CD4-positive, alpha-beta T cell treated with Interleukin-12 subunit alpha and Interleukin-12 subunit beta, for 1 hour (primary cell): ENCODE measurements at places on chromosomes 3 and 15.

GRCh38 chr3:174854987-174855386 lies 4.1 kb upstream of the NAALADL2 start:
- DNase-seq, result no peak

DNA sequence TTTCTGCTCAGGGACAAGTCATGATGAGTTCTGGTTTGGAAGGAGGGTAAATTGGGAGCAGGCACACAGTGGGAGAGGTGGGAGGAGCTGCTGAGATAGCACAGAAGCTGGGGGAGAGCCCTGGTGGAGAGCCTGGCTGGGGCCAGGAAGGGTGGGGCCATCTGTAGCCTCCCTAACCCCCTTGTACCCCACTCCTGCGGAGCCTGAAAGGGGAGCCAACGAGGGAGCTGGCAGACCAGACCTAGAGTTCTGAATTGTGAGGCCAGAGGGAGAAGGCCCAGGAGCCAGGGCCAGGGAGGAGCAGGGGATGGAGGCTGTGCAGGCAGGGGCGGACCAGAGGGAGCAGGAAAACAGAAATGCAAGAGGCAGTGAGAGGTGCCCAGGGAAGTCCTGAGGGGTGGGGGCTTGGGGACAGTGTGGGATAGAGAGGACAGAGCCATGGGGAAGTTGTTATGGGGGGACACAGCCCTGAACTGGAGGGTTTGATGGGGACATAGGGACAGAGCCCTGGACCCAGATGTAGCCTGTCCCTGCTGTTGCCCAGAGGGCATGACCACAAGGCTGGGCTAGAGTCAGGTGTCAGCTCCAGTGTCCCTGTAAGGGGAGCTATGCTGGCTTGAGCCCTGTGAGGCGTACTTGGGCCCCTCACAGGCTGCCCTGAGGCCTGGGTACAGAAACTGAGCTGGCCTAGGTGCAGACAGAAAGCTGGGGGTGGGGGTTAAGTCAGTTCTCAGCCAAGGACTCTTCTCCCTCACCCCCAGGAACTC lies 1.2 kb downstream of the TMIE start:
- DNase-seq, result no peak

DNA sequence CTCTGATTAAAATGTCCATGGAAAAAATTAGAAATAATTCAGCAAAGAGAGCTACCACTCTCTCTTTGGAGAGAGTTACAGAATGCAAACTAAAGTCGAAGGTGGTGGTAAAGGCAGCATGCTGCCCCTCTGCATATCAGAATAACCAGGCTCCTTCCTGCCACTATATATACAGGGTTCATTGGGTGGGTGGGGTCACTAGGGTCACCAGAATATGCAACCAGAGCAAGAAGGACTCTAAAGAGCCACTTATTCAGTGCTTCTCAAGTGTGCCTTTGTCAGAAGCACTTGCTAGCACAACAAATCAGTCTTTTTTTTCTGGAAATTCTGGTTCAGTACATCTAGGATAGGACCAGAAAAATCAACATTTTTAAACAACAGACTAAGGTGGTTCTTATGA lies 70.0 kb downstream of the MTHFS start:
- DNase-seq, result no peak

- no peak for DNase-seq
Measured at GRCh38 chr3:115975353-115975752, 352.0 kb downstream of the GAP43 start.

DNA sequence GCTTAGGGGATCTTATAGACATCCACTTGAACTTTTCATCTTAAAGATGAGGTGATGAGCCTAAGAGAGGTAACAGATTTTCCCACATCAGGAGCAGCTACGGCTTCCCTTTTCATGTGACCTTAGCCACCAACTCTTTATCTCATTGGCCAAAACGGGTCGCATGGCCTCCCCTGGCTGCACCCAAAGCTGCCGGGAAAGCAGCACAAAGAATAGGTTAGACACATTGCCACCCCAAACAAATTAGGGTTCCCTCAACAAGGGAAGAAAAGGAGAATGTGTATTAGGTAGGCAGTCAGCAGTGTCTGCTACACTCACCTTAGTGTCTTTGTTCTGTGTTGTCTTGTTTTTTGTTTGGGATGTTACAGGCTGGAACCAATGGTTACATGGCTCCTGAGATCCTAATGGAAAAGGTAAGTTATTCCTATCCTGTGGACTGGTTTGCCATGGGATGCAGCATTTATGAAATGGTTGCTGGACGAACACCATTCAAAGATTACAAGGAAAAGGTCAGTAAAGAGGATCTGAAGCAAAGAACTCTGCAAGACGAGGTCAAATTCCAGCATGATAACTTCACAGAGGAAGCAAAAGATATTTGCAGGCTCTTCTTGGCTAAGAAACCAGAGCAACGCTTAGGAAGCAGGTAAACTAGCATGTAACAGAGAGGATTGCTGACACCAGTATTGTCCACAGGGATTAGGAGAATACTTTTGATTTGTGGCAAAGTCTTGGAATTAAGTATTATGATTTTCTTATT lies 44.2 kb downstream of the GRK7 start:
- no peak for DNase-seq

DNA sequence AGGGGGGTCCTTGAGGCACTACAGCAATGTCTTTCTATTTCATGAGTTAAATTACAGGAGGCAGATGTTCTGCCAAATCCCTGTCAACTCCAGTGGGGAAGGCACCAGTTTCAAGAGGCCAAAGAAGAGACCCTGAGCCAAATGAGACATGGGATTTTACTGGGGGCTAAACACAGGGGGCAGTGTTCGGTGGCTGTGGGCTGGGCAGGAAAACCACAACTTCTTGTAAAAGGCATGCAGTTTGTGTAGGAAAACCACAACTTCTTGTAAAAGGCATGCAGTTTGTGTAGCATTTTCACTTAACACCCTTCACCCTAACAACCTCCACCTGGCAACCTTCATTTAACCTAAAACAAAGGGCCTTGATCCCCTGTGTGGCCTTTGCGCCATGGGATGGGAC lies 61.0 kb downstream of the POLR2M start:
- no peak for DNase-seq

- no peak for DNase-seq
Measured at GRCh38 chr3:14758297-14758696, 60.5 kb upstream of the FGD5 start.

- peak; percentile 7 for DNase-seq
Measured at GRCh38 chr3:192802957-192803899, 75.9 kb upstream of the FGF12 start.

GRCh38 chr3:194632809-194633348 lies 340 bp downstream of the TMEM44 start:
- no peak for DNase-seq

DNA sequence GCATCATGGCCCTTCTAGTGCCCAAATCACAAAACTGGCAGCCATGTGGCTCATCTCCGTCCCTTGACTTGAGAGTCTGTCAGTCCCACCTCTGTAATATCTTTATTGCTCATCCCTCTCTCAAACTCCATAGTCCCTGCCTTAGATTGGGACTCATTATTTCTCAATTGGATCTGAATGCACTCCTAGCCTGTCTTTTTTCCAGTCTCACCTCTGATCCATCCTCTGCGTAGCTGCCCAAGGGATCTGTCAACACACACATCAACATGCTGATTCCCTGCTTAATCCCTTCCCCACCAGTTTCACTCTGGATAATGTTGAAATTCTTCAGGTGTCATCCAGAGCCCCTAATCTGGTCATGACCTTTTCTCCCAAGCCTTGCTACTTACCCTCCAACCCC lies 39.3 kb downstream of the NMNAT3 start:
- DNase-seq, result no peak

DNA sequence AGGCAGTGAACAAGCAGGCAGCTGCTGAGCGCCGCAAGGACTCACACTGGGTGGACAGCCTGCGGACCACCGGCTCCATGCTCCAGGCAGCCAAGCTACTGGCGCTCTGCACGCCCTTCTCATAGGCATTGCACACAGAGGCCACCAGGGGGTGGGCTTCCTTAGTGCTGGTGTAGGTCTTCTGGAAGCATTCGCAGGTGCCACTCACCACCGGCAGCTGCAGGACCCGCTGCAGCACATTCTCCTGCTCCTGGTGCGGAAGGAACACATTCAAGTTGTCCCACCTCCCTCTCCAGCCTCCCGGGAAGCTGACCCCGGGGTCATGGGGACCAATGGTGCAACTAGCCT lies 6.0 kb downstream of the PLIN1 start:
- DNase-seq, result peak; percentile 3

DNA sequence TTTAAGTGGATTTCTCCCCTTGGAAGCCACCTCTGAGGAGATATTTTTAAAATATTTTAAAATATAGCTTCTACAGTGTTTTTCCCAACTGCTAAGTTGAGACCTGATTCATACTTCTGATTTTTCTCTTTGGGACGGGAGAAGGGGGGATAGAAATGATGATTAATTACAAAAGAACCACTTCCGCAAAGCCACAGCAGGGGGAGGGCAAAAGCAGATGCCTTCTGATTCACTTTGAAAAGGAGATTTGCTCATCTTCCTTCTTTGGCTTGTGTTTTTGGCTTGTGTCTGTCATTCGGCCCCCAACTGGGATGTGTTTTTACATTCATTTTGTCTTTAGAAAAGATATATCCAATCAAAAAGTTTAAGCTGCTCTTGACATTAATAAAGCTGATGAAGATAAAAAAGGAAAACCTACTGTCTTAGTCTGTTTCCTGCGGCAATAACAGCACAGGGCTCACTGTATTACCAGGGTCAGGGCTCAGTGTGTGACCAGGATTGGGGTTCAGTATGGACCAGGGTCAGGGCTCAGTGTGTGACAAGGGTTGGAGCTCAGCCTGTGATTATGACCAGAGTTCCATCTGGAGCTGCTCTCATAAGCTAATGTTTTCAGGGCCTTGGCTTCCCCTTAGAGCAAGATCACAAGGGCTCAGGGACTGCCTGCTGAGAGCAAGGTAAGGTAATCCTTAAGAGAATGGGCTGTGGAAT lies 223.2 kb downstream of the MTHFS start:
- DNase-seq, result no peak

GRCh38 chr3:141929341-141929995 lies 53.0 kb downstream of the ATP1B3 start:
- no peak for DNase-seq

DNA sequence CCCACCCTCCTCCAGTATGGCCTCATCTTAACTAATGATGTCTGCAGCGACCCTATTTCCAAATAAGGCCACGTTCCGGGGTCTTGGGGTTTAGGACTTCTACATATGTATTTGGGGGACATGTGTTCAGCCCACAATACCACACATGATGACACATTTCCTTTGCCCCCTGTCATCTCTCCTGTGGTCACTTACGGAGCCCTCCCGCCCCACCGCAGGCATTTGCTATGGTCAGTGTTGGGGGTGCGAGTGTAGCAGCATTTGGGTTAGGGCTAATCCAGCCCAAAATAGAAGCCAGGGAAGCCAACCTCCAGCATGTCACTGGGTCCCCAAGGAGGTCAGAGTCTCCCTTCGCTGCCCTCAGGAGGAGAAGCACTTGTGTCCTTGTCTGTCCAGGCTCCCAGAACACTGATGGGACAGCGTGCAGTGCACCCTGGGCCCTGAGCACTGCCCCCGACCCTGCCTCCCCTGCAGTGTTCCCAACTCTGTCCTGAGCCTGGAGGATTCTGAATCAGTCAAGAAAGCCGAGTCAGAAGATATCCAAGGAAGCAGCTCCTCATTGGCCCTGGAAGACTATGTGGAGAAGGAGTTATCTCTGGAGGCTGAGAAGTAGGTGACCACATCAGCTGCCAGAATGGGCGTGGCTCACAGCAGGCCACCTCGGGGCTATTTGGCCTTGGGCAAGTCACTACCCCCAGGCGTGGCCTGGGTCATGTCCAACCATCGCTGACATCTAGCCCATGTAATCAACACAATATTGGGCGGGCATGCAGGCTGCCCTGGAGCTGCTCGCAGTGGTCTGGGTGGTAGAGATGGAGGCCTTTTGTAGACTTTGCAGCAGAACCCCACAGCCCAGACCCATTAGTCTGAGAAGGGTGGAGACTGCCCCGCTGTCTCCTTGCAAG lies 46.9 kb upstream of the FGD5 start:
- DNase-seq, result no peak

- peak; percentile 35 for DNase-seq
Measured at GRCh38 chr3:73056014-73056844, 5.2 kb upstream of the EBLN2 start.

GRCh38 chr3:71025010-71025409 lies 558.5 kb downstream of the FOXP1 start:
- no peak for DNase-seq

GRCh38 chr3:180457225-180457624 lies 144.7 kb upstream of the TTC14 start:
- DNase-seq, result no peak

- DNase-seq, result no peak
Measured at GRCh38 chr3:158085931-158086330, 20.3 kb downstream of the SHOX2 start.

DNA sequence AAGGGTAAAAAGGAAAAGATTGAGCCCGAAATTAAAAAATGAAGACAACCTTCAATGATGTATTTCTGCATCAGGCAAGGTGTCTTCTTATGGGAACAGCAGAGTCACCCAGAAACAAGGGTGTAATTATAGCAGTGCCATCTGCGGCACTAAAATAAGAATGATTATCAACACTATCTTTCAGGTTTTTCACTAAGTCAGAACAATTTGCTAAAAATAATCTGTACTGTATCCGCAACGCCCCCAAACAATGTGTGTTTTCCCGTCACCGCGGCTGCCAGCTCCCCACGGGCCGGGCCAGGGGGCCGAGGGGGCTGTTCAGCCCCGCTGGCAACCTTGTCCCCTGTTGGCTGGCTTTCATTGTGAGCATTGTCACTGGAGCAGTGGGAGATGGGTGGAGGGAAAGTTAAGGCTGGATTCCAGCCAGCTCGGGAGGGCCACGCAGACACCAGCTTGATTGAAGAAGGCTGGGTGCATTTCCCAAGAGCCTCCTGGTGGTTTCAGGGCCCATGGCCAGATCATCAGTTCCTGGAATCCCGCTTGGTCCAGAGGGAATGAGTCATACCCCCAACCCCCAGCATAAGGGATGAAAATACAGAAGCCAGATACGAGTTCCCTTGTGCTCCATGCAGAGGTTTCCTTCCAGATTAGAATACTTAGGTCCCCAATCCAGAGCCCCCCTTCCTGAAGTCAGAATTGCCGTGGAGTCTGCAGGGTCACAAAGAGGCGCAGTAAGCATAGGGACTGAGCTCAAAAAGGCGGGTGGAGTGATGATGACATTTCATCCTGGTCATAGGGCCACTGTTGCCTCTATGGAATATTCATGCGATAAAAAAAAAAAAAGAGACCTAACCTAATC lies 90.2 kb upstream of the KLF13 start:
- no peak for DNase-seq

GRCh38 chr3:70753572-70753971 lies 441.1 kb upstream of the MDFIC2 start:
- no peak for DNase-seq

DNA sequence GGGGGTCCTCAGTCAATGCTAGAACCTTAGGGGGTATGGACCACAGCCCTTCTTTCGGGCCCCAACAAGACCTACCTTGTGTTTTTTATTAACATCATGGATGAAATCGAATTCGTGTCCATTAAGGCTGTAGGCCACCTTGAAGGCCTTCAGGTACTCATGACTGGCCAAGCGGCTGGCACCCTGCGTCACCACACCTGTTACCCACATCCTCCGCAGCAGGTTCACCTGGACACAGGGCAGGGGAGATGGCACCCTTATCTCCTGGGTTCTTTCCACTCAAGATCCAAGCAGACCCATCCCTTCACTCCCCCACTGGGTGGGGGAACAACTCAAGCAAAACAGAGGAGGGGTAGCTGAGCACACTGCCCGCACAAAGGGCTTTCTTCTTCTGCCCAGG lies 6.6 kb downstream of the MFGE8 start:
- DNase-seq, result no peak

- DNase-seq, result no peak
Measured at GRCh38 chr3:99212969-99213368, 311.5 kb upstream of the DCBLD2 start.

GRCh38 chr3:53719796-53720195 lies 126.4 kb downstream of the CHDH start:
- no peak for DNase-seq
